ENCODE measurements at places on chromosomes 7 and 10. TPM values are rescaled to one million over a fixed set of nuclear protein-coding genes. Genes with fewer than 3 reads are reported as not detected.

The RASSF4 gene
- polyA plus RNA-seq, result 83.1 TPM

The AFAP1L2 gene
- 19.8 TPM for polyA plus RNA-seq

The BTBD16 gene
- 0.34 TPM for polyA plus RNA-seq

The DYDC1 gene
- not detected for polyA plus RNA-seq

Measured in kidney (tissue), 22 donors.